Hair follicle dermal papilla cell (primary cell): ENCODE measurements at places on chromosomes 7 and 10. TPM values are rescaled to one million over a fixed set of nuclear protein-coding genes. Genes with fewer than 3 reads are reported as not detected.

Gene ARPC1A
- total RNA-seq: 111 and 113 TPM in 2 replicates

Gene ANKRD1
- 0.32 and 0.36 TPM in 2 replicates for total RNA-seq

Gene STOX1
- total RNA-seq: under 0.01 and 0.12 TPM in 2 replicates

Gene TSPAN12
- 1.1 and 2.1 TPM in 2 replicates for total RNA-seq

Gene AGMO
- 0.24 and 0.65 TPM in 2 replicates for total RNA-seq

Gene TBX20
- 8.3 and 10.1 TPM in 2 replicates for total RNA-seq

Gene TES
- 68.8 and 118 TPM in 2 replicates for total RNA-seq

Gene NPSR1
- total RNA-seq: not detected in 2 replicates

Gene SLC13A1
- not detected in 2 replicates for total RNA-seq

Gene ACTL6B
- not detected in 2 replicates for total RNA-seq

Gene GTF2IRD2
- 11.8 and 17.8 TPM in 2 replicates for total RNA-seq

Gene PFKFB3
- total RNA-seq: 99.7 and 103 TPM in 2 replicates

Gene LIPK
- not detected in 2 replicates for total RNA-seq

Gene UNCX
- 0.12 TPM in 1 of 2 replicates, not detected in the other for total RNA-seq

Gene TAS2R16
- not detected in 2 replicates for total RNA-seq

Gene PLPP4
- total RNA-seq: 0.65 and 2.1 TPM in 2 replicates

Gene NRCAM
- 2.7 and 3.4 TPM in 2 replicates for total RNA-seq

Gene FAM13C
- total RNA-seq: 0.49 and 1.6 TPM in 2 replicates

Gene ANKMY2
- total RNA-seq: 25.8 and 26.0 TPM in 2 replicates

Gene VSTM4
- total RNA-seq: 71.4 and 77.0 TPM in 2 replicates

Gene TIAL1
- 52.9 and 62.6 TPM in 2 replicates for total RNA-seq

Gene UCMA
- not detected in 2 replicates for total RNA-seq

Gene KRIT1
- total RNA-seq: 49.3 and 56.3 TPM in 2 replicates

Gene NCF1
- not detected in 2 replicates for total RNA-seq

Gene FRA10AC1
- total RNA-seq: 8.0 and 9.9 TPM in 2 replicates

Gene KCNMA1
- 52.1 and 52.9 TPM in 2 replicates for total RNA-seq

Gene BAIAP2L1
- 5.8 and 6.7 TPM in 2 replicates for total RNA-seq

Gene CABCOCO1
- total RNA-seq: 2.8 and 8.3 TPM in 2 replicates

Gene CDNF
- total RNA-seq: 0.24 and 1.9 TPM in 2 replicates

Gene PNLIPRP1
- not detected in 2 replicates for total RNA-seq

Gene NEURL1
- total RNA-seq: 0.12 and 0.16 TPM in 2 replicates

Gene ADRA2A
- 2.9 and 3.2 TPM in 2 replicates for total RNA-seq

Gene C7orf57
- 0.24 TPM in 1 of 2 replicates, not detected in the other for total RNA-seq

Gene COL28A1
- total RNA-seq: under 0.01 and 0.32 TPM in 2 replicates

Gene PBLD
- 8.6 and 9.9 TPM in 2 replicates for total RNA-seq

Gene TCAF2
- total RNA-seq: 3.6 and 7.6 TPM in 2 replicates

Gene PIP4K2A
- 28.9 and 39.3 TPM in 2 replicates for total RNA-seq

Gene TAS2R41
- 0.49 TPM in 1 of 2 replicates, not detected in the other for total RNA-seq

Gene CPA2
- total RNA-seq: not detected in 2 replicates

Gene BTBD16
- not detected in 2 replicates for total RNA-seq
